ENCODE measurements at places on chromosomes 7 and 10.

DNA sequence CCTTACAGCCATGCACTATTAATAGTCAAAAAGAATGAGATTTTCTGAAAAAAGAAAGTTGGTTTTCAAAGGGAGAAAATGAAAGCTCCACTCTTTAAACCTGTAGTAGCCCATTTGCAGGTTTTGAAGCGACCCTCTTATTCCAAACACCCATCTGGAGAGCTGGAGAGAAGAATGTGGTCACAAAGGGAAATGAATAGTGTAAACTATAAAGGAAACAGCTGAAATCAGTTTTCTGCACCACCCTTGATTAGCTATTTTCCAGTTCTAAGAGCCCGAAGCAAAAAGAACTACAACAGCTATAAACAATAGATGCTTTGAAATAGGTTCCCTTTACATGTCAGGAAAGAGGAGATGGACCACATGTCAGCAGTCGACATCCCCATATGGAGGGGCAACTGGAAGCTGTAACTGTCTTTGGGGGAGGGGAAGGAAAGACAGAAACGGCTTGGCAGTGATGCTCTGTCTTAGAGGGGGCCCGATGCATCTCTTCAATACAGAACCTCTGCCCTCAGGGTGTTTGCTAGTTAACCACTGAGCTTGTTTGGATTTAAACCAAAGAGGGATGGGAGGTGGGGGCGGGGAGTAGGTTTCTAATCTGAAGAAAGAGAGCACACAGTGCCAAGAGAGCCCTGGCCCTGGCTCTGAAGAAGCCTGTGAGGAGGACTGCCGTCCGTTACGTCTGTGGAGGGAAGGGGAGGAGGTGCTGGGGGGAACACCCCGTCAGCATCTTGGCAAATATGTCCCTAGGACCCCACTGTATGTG lies 55.3 kb downstream of the CPVL start:
- no peak for DNase-seq

DNA sequence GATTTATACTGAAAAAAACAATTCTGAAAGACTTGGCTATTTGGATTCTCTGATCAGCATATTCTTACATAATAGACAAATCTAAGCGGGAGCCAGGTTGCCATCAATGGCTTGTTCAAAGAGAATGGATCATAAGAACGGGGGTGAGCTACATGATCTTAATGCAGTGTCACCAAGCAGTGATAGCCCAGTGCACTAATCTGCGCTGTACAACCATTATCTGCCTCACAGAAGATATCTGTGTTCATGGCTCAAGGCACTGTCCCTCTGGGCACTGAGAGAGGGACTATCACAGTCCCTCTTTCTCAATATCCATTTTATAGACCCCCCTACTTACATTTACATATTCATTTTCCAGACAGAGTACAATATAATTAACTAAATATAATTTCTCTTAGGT lies 22.9 kb upstream of the PRKAR2B start:
- DNase-seq, result no peak

DNA sequence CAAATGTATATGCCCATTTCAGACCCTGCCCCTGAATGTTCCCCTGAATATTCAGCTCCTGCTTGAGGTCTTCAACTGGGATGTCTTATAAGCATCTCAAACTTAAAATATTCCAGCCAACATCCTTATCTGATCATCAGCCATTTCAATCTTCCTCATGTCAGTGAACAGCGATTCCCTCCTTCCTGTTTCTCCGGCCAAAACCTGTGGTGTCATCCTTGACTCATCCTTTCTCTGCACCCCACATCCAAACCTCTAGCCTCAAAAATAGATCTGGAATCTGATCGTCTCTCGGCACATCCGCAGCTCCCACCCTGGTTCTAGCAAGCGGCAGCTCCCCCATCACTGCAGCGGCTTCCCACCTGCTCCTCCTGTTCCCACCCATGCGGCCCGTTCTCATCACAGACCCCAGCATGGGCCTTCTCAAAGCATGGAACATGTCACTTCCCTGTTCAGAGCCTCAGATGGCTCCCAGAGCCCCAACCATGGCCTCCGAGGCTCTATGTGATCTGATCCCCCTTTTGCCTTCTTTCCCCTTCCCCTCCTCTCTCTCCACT lies 165.7 kb downstream of the HECW1 start:
- no peak for DNase-seq

- DNase-seq, result no peak
Observed at GRCh38 chr7:14626076-14626475, 276.5 kb downstream of the DGKB start.

GRCh38 chr7:75732764-75733630 lies 5.7 kb downstream of the HIP1 start:
- DNase-seq, result no peak

DNA sequence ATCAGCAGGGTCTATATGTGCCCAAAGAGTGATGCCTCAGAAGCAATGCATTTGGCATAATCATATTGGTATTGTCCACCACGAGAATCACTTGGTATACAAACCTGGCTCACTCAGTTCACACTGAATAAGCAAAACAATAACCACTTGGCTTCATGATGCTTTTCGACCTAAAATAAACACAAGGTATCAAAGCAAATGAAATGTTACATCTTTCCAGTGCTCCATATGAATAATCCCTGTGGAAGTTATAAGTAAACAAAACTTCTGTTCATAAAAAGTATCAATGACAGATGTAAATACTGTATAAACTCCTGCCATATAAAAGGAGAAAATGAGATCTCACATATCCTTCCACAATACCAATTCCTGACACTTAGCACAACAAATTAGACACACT lies 29.8 kb upstream of the EBLN1 start:
- DNase-seq, result no peak

- DNase-seq, result no peak
Observed at GRCh38 chr10:36280890-36281499, 638.9 kb upstream of the FZD8 start.

GRCh38 chr7:158907390-158907789 lies 51.0 kb downstream of the DYNC2I1 start:
- no peak for DNase-seq

GRCh38 chr10:45006276-45007030 lies 5.7 kb downstream of the ZNF22 start:
- DNase-seq, result no peak

DNA sequence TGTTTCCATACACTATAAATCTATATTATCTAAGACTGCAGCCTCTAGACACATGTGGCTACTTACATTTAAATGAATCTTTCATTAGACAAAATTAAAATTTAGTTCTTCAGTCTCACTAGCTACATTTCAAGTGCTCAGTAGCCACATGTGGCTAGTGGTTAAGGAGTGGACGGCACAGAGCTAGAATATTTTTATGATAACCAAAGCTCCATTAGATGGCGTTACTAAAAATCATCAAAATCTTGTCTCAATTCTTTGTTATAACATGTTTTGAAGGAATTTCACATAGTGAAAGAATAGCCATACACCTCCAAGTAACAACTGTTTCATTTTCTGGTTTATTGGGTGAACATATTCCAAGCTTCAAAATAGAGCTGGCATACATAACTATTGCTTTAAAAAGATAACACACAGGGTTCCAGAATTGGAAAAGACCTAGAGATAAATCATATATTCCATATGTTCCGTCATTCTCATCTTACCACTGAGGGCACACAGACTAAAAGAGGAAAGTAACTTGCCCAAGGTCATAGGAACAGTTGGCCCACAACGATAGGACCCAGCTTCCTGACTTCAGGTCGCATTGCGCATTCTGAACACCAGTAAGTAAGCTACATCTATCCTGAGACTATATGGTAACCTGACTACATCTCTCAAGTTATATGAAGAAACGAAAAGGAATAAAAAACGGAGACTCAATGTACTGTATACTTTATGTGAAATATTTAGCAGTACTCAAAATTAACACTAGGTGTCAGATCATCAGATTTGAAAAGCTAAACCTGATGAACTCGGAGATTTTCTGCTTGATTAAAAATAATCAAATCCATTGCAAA lies 66.6 kb downstream of the CAV1 start:
- DNase-seq, result no peak

DNA sequence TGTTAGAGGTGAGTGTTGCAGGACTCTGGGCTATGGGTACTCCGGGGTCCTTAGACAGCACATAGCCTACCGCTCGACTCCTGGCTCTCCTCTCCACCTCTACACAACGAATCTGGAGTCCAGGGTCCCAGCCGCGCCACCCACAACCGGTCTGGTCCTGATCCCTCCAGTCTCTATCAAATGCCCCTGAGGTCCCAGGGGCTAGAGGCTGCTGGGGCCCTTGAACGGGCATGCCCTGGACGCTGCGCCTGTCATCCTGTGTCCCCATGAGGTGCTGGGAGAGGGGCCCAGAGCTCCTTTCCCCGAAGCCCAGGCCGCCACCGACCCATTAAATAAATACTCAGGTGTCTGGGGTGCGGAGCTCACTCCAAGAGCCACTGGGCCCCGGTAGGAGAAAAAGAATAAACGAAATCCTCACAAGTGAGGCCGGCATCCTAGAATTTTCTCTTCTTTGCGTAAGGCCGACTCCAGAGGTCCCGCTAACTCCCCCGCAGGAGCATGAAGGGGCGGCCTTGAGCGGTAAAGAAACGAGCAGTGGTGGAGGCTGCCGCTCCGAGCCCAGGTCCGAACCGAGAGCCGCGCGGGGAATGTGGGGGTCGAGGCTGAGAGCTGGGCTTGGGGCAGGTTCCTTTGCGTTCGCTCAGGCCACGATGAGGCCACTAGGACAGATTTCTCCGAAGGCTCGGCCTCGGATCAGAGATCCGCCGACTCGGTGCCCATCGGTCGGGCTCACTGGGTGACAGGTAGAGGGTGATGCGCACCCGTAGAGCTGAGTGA lies 166.7 kb downstream of the NRF1 start:
- no peak for DNase-seq

- DNase-seq, result no peak
Observed at GRCh38 chr10:51001587-51001986, 72.7 kb upstream of the PRKG1 start.
